ENCODE measurements at places on chromosomes 4 and X.

- no peak for DNase-seq
Measured at GRCh38 chr4:52376132-52376704, 282.9 kb downstream of the USP46 start.

DNA sequence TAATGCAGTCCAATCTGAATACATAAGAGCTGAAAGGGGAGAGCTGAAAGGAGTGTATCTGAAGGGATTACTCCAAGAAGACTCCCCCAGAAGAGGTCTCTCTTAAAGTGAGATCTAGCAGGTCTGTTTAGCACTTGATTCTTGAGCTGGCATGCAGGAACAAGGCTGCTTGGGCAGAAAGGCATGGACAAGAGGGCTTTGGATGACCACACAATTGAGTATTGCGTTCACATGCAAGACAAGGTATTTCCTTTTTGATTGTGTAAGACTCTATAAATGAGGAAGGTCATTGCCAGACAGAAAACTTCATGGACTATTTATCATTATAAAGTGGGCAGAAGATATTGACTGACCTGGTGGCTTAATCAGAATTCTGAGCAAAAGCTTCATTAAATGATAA, 145.5 kb upstream of the AFF2 start:
- no peak for DNase-seq

DNA sequence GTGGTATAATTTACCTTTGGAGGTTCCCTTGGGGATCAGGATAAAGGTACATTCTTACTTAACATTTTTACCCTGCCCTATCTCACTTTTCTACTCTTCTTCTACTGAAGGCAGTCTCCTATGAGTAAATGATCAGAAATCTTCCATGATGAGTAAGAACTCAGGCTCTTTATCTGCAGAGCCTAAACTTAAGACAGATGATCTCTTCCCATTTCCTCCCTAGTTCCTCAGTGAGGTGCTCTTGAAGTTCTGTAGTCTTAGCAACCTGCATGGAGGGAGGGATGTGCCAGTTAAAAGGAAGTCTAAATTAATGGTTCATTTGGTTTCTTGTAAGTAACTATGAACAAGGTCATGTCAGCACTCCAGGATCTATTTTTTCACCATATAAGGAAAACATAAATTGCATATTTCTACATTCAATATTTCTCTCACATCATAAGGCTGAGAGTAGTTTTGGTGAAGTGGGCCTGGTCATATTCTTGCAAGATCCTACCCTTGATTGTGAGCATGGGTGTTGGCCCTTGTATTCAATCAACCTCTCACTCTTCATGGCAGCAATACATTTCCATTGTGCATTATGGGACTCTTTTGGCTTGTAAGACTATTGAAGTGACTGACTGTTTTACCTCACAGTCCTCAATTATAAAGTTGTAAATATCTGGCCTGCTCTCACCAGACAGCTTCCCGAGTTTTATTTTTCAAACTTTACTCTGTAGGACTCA, 295.5 kb downstream of the SLC7A11 start:
- DNase-seq, result no peak

DNA sequence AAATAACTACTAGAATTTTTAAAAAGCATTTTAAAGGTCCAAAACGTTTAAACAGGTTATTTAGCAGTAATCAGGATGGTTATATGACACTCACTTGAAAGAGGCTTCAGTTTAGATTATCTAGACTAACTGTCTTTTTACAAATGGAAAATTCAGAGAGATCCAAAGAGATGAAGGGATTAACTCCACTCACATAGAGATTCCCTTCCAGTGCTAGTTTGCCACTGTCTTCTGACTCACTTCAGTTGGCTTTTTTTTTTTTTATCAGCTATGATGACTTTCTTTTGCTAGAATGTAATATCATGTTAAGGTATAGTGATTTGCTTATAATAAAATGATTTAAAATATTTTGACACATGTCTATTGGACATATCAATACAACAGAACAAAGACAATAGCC, 43.8 kb downstream of the GALNT7 start:
- DNase-seq, result no peak

- no peak for DNase-seq
Measured at GRCh38 chr4:4985844-4986243, 33.4 kb downstream of the CYTL1 start.

DNA sequence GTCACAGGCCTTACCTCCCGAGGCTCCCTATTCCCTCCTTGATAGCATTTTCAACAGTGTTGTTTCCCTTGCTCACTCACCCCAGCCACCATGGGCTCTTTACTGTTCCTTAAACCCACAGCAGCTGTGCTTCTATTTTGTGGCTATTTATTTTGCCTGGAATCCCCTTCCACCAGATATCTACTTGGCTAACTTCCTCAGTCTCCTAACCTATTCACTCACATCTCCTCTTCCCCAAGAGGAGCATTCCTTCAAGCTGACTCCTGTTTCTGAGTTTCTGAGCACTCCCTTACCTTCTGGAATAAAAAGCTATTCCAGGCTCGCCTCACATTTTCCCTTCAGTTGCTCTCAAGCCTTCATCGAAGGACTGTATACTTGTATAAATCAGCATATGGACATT, 50.5 kb downstream of the CXCL1 start:
- no peak for DNase-seq

GRCh38 chrX:68844581-68844980, 15.8 kb downstream of the EFNB1 start:
- no peak for DNase-seq

DNA sequence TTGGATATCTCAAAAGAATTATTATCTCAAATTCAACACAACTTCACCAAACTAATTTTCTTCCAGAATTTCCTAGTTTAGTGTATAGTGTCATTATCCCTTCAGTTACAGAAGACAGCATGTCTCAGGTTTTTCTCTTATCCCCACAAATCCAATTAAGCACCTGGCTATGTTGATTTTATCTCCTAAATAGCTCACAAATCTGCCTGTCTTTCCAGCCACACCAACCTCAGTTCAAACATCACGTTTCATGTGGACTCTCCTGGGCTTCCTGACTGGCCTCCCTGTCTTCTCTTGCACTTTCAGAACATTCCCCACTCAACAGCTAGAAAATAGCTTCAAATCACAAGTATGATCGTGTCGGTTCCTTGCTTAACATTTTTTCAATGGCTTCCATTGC, 14.8 kb downstream of the STK32B start:
- no peak for DNase-seq

- no peak for DNase-seq
Measured at GRCh38 chr4:148312956-148313490, 129.2 kb downstream of the NR3C2 start.

DNA sequence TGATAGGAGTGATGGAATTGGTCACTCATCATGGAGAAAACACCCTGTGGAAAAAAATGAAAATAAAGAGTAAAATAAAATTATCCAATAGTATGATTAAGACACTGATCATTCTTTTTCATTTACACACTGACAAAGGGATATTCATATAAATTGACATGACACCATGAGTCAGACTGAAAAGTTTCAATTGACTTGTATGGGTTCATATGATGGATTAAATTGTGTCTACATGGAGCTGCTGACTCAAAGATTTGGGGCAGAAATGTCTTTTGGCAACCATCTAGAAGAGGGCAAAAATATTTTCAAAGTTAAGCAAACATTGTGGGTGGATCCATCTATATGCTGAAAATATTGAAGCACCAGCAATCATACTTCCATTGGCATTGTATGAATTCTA, 153.4 kb upstream of the PPP3CA start:
- DNase-seq, result no peak

- DNase-seq, result no peak
Measured at GRCh38 chr4:116953947-116954346, 131.4 kb downstream of the TRAM1L1 start.

GRCh38 chrX:48003367-48003757, 427 bp downstream of the ZNF182 start:
- DNase-seq, result no peak

GRCh38 chrX:40012039-40012867, 85.5 kb downstream of the BCOR start:
- no peak for DNase-seq

- no peak for DNase-seq
Measured at GRCh38 chr4:128519163-128519830, 231.7 kb upstream of the PGRMC2 start.

GRCh38 chr4:173486714-173487392, 43.2 kb downstream of the HAND2 start:
- DNase-seq, result no peak

DNA sequence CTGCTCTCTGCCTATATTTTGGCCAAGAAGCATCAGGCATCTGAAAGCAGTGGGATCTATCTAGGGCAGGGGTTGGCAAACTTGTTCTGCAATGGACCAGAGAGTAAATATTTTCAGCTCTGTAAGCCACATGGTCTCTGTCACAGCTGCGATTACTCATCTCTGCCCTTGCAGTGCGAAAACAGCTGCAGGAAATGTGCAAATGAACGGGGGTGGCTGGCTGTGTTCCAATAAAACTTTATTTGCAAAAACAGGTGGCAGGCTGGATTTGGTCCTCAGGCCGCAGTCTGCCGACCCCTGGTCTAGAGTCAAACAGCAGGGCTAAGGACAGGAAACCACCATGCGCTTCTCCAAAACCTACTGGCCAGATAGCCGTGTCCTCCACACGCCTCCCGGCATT, 48.6 kb downstream of the ACOX3 start:
- no peak for DNase-seq

DNA sequence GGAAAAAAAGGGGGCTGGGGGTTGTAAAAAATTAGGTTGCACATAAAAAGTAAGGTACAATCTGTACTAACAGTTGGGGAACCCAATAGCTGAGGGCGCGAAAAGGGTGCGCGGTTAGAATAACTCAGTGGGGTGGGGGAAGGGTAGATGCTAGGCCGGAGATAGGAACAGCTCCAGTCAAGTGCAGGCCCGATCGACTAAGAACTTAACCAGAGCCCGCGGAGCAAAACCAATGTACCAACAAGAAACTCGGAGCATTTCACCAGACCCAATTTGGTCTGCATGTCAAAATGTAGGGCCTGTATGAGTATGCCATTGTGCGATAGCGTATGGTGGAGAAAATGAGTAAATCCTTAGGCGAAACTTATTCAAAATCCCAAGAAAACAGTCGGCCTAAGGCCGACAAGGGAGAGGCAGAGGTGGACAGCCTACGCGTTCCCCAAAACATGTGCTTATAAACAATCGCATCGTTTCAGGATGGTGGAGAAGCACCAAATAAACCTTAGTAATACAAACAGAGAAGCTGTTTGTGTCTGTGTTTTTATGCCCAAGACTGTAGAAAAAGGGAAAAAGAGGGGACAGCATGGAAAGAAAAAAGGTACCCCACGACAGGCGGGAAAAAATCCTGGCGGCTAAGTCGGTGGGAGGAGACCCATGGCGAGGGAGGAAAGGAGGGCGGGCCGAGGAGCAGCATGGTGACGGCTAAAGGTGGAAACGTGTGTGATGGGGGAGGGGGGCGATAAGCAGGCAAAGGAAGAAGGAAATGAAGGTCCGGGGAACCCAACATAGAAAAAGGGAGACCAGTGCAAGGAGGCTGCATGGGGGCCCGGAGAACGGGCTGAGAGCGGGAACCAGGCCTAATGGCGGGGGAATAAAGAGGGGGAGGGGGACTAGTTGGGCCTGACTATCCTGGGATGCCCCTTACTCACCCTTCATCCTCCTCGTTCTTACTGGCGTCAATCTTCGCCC, 990 bp downstream of the HNRNPD start:
- peak; percentile 80 for DNase-seq

DNA sequence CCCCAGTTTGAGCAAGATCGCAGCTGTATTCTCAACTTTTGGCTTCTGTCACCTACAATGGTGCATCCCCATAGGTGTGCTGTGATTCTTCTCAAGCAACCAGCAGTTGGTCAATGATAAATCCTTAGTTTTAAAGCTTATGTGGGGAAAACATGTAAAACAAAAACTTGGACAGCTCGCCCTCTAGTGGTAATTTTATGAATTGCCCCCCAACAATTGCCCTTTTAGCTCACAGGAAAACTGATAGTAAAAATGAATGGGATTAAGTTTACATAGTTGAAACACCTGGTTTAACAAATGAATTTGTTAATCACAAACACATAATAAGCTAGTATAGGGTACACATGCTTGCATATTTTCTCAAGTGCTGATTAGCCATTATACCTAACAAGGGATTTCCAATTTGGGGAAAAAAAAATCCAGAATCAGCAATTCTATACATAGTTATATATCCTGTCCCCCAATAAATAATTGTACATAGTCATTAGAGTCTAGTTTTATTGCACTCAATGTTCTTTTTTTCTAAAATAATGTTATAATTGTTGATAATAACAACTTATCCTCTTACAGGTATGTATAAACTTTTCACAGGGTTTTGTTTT, 30.1 kb downstream of the TEX13A start:
- DNase-seq, result no peak

DNA sequence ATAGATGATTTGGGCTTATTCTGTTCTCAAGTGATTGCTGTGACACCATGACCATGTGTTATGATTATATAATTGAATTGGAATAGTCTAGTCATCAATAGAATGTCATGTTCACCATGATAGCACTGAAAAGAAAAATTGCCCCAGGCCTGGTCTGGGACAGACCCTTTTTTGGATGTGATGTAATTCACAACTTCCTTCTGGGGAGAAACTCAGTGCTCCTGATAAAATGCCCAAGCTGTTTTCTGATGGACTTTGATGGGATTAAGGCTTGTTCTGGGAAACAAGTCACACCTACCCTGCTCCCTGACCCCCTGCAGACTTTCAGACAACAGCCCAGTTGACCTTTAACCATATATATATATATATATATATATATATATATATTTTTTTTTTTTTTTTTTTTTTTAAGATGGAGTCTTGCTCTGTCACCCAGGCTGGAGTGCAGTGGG, 65.3 kb downstream of the RHOH start:
- no peak for DNase-seq

GRCh38 chrX:103774070-103774642, 2.5 kb upstream of the PLP1 start:
- DNase-seq, result no peak

DNA sequence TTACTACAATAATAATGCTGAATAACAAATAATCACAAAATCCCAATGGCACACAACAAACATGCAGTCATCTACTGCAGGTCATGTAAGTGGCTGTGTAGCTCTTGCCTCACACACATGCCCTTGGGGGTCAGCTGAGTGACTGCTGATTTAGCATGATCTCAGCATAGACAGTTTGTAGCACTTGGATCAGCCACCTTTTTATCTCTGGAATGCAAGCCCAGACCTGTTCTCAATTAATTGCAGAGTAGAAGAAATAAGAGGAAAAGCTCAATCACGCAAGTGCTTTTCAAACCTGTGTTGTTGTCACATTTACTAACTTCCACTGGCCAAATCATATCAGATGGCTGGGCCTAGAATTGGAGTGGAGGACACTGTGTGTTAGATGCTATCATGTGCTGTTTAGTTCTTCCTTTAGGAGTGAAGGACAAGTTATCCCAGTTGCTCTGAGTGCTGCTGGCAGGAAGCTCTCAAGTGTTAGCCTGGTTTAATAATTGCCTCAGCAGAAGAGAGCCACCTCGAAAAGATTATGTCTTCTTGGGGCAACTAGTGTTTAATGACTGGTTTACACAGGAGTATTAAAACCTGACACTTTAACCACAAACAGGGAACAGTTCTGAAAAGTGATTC, 128.3 kb upstream of the EPHA5 start:
- no peak for DNase-seq

DNA sequence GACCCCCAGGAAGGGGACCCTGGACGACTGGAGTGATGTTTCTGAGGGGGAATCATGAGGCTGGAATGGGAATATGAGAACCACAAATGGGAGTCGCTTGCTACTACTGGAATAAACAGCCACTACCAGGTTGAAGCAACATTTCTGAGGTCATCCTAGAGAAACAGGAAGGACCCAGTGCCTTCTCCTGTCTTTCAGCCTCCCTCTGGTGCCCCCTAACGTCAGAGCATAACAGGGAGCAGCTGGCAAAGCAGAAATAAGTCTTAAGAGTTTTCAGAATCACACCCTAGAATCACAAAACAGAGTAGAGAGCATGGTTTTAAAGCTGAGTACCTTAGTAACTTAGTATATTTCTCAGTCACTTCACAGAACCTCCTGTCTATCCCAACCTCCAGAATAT, 347.8 kb upstream of the PITX2 start:
- DNase-seq, result no peak
